A172 (cell line): ENCODE measurements at places on chromosomes 13 and 19. TPM values are rescaled to one million over a fixed set of nuclear protein-coding genes. Genes with fewer than 3 reads are reported as not detected.

Gene POU2F2
- total RNA-seq = 0.05 TPM in 1 of 2 replicates, not detected in the other

Gene SHISA2
- total RNA-seq = not detected in 2 replicates

Gene NPAS1
- 0.22 TPM in 1 of 2 replicates, not detected in the other for total RNA-seq

Gene CGB2
- not detected in 2 replicates for total RNA-seq

Gene ACP7
- total RNA-seq = 0.03 and 0.31 TPM in 2 replicates

Gene MCEMP1
- total RNA-seq = not detected in 2 replicates
